ENCODE measurements at places on chromosomes 6 and 20. TPM values are rescaled to one million over a fixed set of nuclear protein-coding genes. Genes with fewer than 3 reads are reported as not detected.

- no peak for DNase-seq
These were observed 296.0 kb downstream of the ADGRG6 start for GRCh38 chr6:142597836-142598235.

DNA sequence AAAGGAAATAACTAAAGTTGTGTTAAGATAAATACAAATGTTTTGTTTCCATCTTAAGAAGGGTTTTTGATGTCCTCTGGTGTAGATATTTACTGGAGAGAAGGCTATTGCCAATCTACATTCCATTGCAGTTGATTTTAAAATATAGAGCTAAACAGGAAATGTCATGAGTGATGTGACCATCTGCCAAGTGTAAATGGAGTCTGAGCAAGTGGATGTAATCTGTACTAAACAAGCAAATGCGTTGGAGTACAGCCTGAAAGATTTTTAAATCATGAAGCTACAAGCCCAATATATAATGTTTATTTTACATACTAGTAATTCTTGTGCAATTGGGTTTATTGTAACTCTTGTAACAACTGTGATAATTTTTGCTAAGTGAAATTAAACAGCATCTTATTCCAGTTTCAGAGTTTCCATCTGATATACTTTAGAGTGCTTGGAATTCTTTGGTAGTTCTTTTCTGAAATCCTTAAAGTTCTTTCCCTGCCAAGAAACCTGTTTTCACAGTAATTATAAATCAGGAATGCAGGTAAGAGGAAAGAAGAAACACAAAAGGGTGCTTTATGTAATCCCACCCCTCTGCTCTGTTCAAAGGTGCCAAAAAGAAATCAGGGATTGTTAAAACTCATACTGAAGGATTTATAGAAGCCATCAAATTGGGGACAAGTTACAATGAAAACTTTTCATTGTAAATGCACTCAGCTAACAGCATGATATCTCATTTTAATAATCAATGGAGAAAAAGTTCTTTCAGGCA lies 47.2 kb upstream of the FLRT3 start:
- no peak for DNase-seq

GRCh38 chr6:42891199-42891722 lies 11.8 kb downstream of the RPL7L1 start:
- DNase-seq, result no peak

The PSMG4 gene
- total RNA-seq, result 20.4 TPM

The MAFB gene
- total RNA-seq, result 31.9 TPM

The SEMG1 gene
- total RNA-seq, result not detected

The CDH4 gene
- 1.3 TPM for total RNA-seq

The CD24 gene
- total RNA-seq, result 0.42 TPM

Data from osteocyte (in vitro differentiated cells).